ENCODE measurements at places on chromosomes 5 and 9.

GRCh38 chr5:53884844-53885243, 324.4 kb downstream of the NDUFS4 start:
- DNase-seq, result no peak

- DNase-seq, result no peak
Measured at GRCh38 chr5:137207023-137207760, 291.9 kb downstream of the SPOCK1 start.

DNA sequence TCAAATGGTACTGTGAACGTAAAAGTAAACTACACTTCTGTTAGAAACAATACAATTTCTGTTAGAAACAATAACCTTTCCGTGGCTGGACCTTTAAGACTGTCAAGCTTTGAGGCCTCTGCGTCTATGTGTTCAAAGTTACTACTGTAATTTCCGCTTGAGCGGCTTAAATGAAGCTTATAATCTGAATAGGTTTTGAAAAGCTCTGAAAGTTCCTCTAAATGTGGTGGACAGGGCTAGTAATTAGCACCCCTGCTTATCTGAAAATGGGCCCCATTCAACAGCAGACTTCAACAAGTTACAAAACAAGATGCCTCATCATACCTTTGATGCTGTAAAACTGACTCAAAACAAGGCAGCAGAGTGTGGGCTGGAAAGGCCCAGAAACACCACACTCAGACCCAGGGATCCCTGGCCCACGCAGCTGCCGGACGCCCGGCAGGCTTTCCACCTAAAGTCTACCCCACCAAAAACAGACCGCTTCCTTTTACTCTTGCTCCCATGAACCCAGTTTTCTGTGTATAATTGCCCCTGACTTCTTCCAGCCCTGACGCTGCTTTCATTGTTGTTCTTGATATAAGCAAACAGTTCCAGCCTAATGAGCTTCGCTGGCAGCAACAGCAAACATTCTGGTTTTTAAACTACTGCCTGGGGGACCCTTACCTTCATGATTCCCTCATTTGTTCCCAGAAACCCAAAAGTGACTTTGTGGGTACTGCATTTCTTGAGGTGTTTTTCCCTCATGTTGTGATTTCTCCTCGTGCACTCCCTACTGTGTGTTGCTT, 66.7 kb downstream of the TLE1 start:
- no peak for DNase-seq

- DNase-seq, result no peak
Measured at GRCh38 chr9:137689745-137690529, 71.1 kb downstream of the EHMT1 start.

DNA sequence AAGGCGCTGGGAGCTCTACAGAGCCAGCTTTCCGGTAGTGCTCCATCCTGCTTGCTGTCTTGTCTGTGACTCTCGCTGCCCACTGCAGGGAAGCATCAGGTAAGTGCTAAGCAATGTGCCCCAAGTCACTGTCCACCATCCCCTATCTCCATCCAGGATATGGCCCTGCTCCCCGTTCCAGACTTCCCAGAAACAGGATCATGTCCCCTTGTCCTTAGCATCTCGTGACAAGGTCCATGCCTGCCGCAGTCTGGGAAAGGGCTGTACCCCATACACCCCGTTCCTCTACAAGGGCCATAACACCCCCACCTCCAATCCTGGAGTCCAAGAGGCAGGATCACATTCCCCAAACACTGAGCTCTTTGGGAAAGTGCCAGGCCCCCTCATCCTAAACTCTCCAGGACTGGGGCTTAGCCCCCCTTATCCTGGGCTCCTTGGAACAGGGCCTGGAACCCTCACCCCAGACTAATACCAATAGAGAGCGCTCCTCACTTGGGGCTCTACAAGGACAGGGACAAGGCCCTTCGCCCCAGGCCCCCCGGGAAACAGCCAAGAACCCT, 566 bp downstream of the RPP25L start:
- no peak for DNase-seq

DNA sequence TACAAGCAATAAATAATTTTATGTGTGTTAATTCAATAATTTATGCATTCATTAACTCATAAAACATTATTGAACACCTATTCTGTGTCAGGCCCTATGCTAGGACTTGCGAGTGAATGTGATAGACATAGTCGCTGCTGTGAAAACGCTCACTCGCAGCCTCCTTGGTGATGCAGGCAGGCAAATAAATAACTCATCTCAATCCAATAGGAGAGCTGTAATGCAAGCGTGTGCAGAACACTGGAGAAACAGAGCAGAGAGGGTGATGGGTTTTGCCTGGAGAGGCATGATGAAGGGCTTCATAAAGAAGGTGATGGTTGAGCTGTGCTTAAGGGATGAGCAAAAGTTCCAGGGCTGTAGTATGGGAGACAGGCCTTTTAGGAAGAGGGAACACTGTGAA, 111.3 kb upstream of the ZNF462 start:
- DNase-seq, result no peak

- DNase-seq, result no peak
Measured at GRCh38 chr5:33160871-33161270, 279.9 kb upstream of the TARS1 start.

- no peak for DNase-seq
Measured at GRCh38 chr9:133268335-133269056, 6.5 kb downstream of the ABO start.
